Right renal cortex interstitium (tissue), 3 donors: ENCODE measurements at places on chromosomes 7 and 10. TPM values are rescaled to one million over a fixed set of nuclear protein-coding genes. Genes with fewer than 3 reads are reported as not detected.

- no peak for DNase-seq
Measured at GRCh38 chr7:116193329-116194087, 16.8 kb upstream of the TES start.

- no peak for DNase-seq
Measured at GRCh38 chr10:29285624-29286051, 3.2 kb upstream of the LYZL1 start.

Gene ZNF467
- 23.0 TPM for polyA plus RNA-seq

GRCh38 chr7:139750459-139751095 lies 27.2 kb downstream of the HIPK2 start:
- DNase-seq, result no peak

Gene SEMA3C
- 30.0 TPM for polyA plus RNA-seq

GRCh38 chr10:101375076-101375475 lies 21.1 kb downstream of the BTRC start:
- DNase-seq, result no peak

GRCh38 chr10:52586710-52587109 lies 185.9 kb downstream of the MBL2 start:
- DNase-seq, result no peak

DNA sequence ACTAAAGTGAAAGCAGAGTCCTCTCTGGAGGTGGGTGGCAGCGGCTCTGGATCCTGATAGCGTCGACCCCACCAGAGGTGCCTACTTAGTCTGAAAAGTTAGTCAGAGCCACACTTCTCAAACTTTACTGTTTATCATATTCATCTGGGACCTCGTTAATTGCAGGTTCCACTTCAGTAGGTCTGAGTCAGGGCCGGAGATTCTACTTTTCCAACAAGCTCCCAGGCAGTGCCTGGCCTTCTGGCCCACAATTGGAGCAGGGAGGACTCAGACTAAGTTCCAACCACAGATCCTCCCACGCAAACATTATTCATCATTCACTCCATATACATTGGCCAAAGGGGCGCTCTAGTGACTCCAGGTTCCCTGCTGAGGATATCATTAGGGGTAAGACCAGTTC lies 78.1 kb downstream of the VSTM4 start:
- no peak for DNase-seq

- no peak for DNase-seq
Measured at GRCh38 chr10:61852261-61852660, 49.2 kb upstream of the ARID5B start.

DNA sequence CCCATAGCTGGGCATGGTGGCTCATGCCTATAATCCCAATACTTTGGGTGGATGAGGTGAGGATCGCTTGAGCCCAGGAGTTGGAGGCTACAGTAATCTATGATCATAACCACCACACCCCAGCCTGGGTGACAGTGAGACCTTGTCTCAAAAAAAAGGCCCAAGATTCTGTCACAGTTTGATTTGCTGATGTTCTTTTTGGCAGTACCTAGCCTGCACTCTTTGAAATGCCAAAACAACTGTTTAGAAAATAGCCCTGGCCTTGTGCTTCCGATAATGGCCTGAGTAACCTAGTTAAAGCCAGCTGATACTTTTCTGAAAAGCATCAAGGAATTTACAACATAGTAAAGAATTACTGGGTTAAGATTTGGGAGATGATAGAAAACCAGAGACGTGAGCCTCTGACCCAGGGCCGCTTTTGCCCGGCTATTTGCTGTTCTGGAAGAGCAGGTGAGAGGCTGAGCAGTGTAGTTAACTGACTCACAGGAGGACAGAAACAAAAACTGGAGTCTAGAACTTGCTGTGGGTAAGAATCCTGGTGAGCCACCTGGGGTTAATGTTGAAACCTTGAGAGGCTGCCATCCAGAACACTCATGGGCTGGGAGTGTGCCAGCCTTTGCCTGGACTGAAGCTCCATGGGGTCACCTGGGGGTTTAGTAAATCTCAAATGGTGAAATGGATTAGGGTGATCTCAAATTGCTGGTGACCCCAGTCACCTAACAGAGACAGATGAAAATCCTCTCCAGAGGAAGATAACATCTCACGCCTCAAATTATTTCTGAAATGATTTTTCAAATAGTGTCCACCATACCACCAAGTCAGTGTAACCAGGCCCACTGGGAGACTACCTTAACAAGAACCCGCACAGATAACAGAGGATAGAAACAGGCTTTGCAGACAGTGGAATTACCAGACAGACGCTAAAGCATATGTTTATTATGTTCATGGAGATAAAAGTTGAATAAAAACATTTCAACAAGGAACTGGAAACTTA lies 51.8 kb downstream of the GALNT11 start:
- no peak for DNase-seq

Gene VSTM2A
- polyA plus RNA-seq, result 4.3 TPM

DNA sequence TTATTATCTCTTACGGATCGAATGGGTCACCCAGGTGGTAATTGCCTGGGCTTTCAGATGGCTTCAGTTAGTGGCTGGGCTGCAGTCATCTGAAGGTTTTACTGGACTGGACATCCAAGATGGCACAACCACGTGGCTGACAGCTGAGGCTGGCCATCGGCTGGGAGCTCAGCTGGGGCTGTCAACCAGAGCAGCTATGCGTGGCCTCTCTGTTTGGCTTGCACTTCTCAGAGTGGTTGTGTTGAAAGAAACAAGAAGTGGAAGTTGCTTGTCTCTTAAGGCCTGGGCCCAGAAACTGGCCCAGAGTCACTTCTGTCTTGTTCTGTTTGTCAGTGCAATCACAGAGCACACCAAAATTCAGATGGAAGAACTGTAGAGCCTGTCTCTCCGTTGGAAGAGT lies 5.7 kb upstream of the GDI2 start:
- no peak for DNase-seq

DNA sequence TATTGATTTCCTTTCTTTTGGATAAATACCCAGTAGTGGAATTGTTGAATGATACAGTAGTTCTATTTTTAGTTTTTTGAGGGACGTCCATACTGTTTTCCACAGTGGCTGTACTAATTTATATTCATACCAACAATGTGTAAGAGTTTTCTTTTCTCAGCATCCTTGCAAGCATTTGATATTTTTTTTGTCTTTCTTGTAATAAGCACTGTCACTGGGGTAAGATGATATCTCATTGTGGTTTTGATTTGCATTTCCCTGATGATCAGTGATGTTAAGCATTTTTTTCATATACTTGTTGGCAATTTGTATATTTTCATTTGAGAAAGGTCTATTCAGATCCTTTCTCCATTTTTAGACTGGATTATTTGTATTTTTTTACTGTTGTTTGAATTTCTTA lies 308.7 kb downstream of the PTEN start:
- DNase-seq, result no peak

- DNase-seq, result no peak
Measured at GRCh38 chr10:73905256-73906020, 5.5 kb upstream of the PLAU start.

DNA sequence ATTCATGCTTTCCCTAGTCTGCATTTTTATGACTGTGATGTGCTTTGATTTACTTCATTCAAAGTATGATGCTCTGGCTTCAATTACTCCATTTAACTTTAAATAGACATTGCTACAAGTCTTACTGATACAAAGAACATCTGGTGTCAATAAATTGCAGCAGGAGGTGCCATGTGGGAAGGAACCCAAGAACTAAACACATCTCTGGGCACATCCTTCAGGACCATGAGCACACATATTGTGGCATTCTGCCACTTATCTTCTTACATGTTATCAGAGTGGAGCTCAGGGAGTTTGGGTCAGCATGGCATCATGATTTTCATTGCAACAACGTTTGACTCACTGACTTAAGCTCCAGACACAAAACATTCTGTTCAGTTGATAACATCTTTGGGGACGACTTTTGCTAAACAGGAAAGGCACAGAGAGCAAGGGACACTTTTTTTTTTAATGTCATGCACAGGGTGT lies 227.0 kb downstream of the DKK1 start:
- DNase-seq, result no peak

- DNase-seq, result no peak
Measured at GRCh38 chr10:36358736-36359135, 716.6 kb upstream of the FZD8 start.

Gene LRMDA
- 21.7 TPM for polyA plus RNA-seq

Gene MARCHF5
- polyA plus RNA-seq, result 76.4 TPM

Gene TRPV6
- polyA plus RNA-seq, result 10.3 TPM

DNA sequence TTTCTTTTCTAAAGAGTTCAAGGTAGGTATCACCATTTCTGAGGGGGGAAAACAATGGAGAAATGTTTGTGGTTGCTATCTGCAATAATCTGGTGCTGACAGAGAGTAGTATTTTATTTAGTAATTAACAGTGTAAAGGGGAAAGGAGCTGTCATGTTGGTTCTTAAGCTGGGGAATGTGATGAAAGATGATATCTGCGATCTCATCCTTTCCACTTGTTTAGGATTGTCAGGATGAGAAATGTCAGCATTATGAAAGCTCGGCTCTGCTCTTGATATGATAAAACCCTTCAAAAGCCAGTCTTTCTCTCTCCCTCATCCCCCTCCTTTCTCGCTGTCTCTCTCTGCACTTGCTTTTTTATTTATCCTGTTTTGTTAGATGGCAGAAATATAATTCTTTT lies 106.1 kb downstream of the POU6F2 start:
- DNase-seq, result no peak

Gene FAM25G
- polyA plus RNA-seq, result not detected

DNA sequence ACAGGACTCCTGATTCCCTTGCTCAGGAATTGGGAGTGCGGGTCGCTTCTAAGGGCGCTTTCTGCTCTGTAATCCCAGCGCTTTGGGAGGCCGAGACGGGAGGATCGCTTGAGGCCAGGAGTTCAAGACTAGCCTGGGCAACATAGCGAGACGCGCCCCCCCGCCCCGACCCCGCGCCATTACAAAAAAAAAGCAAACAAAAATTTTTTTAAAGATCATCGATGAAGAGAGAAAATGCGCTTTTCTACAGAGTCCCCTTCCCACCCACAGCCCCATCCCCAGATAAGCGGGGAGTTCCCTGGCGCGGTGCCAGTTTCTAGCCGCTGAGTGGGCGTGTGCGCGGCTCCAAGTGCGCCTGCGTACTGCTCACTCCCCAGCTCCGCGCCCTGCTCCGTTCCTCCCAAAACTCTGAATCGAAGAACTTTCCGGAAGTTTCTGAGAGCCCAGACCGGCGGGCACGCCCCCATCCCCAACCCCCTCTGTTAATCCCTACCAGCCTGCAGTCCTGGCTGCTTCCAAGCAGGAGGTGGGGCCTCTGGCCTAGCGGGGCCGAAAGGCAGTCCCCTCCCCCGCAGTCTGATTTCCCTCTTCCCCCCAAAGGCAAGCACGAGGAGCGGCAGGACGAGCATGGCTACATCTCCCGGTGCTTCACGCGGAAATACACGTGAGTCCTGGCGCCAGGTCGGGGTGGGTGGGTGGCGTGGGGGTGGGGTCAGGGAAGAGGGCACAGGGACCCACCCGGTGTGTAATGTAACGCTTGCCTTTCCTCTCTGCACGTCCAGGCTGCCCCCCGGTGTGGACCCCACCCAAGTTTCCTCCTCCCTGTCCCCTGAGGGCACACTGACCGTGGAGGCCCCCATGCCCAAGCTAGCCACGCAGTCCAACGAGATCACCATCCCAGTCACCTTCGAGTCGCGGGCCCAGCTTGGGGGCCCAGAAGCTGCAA lies 1.0 kb downstream of the HSPB1 start:
- no peak for DNase-seq

- peak; percentile 68 for DNase-seq
Measured at GRCh38 chr10:23826421-23826820, 382.5 kb upstream of the KIAA1217 start.

DNA sequence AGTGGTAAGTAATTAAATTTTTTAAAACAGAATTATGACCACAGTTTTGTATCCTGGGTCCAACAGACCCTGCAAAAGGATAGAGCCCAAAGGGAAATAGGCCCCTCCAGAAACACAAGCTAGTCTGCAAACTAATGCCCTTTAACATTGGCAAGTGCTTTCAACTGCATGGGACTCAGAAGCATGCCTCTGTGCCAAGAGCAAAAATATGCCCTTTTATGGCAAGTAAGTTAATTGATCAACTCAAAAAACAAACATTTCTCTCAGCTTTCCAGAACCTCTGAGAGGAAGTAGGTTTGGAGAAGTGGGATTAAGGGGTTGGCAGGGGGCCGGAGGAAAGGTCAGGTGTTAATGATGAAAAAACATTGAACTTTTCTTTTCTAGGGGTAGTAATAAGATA lies 186.6 kb upstream of the PRSS1 start:
- no peak for DNase-seq

Gene CXCL12
- 367 TPM for polyA plus RNA-seq

DNA sequence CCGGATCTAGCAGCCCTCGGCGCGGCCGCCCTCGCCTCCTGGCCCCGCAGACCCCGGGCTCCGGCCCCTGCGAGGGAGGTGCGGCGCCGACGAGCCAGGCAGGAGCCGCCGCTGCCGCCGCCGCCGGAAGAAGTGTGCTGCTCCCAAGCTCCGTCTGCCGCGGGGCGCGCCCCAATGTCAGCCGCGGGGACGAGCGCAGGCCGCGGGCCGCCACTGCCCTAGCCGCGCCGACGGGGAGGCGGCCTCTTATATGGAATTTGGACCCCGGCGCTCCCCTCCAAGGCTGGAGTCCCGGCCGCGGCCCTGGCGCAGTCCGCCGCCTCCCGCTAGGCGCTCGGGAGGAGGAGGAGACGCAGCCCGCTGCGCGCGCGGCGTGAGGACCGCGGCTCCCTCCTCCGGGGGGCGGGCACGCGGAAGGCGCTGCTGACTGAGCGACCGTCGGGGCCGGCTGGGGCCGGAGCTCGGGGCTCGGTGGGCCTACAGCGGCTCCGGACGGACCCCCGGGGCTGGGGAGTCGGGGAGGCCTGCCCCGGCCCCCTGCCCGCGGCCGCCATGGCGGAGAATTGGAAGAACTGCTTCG lies at the start of gene TRIM8:
Gene TRIM8 (plus strand): TSS at position 414 of the 580 bp plus-strand sequence. CDS start 139 bp downstream, at position 553.
- no peak for DNase-seq

GRCh38 chr7:142345811-142346210 lies 88.0 kb upstream of the PRSS58 start:
- no peak for DNase-seq

GRCh38 chr7:69682518-69682917 lies 84.2 kb downstream of the AUTS2 start:
- DNase-seq, result no peak

DNA sequence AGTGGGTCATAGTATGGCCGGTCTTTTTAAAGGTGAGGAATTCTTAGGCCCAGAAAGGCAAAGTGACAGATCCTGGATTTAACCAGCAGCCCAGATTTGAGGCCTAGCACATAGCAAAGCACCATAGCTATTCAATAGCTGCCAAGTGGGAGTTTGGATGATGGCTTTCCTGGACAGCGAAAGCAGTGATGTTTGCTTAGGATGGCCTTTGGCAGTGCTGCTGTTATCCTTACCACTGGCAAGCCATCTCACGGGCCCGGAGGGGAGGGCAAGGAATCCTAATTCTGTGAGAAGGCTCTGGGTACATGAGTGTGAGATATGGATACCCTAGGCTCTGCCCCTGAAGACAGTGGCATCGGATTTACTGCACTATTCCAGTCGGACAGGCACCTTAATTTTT lies 50.4 kb downstream of the TCF7L2 start:
- DNase-seq, result no peak

DNA sequence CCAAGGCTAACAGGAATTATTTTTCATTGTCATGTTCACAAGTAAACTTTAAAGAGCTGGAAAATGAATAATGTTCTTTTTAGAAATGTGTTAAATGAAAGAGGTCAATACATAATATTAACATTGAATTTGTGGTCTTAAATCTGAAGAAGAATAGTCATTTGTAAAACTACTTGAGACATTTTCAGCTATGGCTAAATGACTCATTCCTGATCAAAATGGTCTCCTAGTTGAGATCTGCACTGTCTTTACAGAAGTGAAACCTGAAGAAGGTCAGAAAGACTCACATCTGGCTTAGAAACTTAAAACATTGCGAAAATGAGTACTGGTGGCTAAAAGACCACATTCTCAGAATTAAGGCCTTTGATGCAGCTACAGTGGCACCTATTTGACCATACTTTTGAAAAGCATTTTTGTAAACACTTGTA lies 5.9 kb downstream of the PIK3CG start:
- DNase-seq, result no peak

Gene CYP2C8
- 1.8 TPM for polyA plus RNA-seq
